ENCODE measurements at places on chromosomes 5 and 9.

DNA sequence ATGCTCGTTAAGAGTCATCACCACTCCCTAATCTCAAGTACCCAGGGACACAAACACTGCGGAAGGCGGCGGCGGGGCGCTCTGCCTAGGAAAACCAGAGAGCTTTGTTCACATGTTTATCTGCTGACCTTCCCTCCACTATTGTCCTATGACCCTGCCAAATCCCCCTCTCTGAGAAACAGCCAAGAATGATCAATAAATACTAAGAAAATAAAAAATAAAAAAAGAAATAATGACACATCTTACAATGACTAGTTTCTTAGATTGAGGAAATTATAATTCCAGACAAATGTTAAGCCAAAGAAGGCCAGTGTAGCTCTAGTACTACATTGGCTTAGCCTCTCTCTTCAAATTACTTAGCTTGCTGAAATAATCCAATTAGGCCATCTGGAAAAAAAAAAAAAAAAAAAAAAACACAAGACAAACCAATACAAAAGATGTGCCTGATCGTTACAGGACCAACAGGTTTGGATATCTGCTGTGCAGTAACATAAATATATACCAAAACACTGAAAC is 58.0 kb downstream of the ANXA2R start:
- no peak for DNase-seq

GRCh38 chr9:134193912-134194535 is 29.7 kb upstream of the RNU6ATAC start:
- no peak for DNase-seq

DNA sequence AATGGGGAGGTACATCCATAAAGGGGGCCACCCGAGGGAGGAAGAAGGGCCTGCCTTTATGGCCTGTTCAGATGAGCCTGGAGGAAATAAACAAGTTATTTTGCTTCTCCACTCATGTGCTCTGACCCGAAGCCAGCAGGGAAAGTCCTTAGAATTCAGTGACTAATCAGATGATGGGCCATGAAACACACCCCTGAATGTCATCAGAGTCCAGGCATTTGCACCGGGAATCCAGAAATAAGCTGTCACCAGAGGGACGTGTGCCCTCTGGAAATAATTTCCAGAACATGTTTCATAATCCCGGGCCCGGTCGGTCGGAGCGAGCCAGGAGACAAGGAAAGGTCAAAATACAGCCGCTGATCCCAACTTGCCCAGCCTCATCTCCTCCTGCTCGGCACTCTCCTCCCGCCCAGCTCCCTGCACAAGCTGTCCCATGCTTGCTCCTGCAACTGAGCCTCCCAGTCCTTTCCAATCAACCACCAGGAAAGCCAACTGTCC is 73.6 kb upstream of the ZNF622 start:
- peak; percentile 58 for DNase-seq

DNA sequence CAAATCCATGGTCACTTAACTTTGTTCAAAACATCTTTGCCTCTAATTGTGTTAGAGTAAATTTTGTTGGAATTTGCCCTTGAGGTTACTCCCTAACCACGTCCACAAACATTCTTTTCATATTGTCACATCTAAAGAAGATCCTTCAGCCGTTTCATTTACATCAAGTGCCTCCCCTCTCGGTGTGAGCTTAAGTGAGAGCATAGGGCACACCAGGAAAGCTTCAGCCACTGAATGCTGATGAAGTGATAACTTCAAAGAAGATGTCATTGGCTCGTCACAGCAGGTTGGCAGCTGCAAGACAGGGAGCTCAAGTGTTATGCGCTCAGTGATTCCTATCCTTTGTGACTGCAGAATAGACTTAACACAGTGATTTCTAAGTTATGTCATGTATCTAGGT is 49.6 kb upstream of the ADAMTS19 start:
- DNase-seq: no peak

GRCh38 chr5:75058986-75059535 is 6.7 kb upstream of the GCNT4 start:
- DNase-seq: no peak

- DNase-seq: no peak
These were observed 629 bp downstream of the ZBTB26 start for GRCh38 chr9:122930541-122931225.

DNA sequence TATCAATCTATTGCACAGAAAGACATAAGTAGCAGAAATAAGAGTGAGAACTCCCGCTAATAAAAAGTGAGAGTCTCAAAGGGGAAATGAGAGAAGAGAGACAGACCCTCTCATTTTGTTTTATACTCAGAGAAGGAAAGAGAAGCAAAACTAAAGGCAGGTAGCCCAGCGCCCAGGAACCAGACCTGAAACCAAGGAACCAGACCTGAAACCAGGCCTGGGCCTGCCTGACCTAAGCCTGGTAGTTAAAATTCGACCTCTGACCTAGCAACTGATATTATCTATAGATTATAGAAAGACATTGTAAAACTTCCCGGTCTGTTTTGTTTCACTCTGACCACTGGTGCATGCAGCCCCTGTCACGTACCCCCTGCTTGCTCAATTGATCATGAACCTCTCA is 134.5 kb upstream of the SEMA6A start:
- no peak for DNase-seq

DNA sequence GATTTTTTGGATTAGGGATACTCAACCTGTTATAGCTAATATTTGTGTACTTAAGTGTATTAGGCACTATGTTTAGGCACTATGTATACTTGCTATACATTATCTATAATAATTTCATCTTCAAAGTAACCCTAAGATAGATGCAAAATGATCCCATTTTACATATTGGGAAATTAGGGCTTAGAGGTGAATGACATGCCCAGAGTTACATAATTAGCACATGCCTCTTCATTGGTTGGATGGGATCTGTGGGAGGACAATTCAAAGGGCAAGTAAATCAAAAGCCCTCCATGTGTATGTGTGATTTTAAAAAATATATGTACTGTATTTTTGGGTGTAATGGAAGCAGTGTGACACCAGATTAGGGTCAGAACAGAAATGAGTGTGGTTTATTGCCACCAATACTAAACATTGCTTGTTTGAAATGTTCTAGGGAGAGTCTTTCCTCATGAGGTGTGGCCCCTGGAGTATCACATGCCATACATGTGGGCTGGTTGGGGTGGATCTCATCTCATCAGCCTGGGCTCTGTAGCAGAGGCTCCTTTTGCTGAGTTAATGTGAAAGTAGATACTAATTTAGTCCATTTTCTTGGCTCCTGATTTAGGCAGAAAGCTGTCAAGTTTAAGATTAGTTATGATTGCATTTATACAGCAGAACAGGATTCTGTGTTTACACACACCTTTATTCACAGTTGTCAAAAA is 5.5 kb downstream of the C9orf85 start:
- no peak for DNase-seq

DNA sequence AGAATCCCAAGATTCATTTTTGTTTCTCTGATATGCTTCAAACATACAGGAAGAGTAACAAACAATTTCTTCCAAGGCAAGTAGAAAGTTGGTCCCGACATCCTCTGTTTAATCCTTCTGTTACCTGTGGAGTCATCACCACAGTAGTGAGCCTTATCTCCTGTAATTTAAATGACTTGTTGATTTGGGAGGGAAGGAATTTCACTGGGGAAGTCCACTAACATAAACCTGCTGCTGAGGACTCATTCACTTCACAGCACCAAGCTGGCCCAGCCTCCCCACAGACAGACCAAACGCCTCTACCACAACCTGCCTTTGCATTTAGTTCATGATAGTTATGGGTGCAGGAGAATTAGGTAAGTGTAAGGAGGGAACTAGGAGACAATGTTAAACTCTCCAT is 63.2 kb downstream of the PRKACG start:
- no peak for DNase-seq

GRCh38 chr9:121359351-121360294 is 10.4 kb downstream of the STOM start:
- no peak for DNase-seq

DNA sequence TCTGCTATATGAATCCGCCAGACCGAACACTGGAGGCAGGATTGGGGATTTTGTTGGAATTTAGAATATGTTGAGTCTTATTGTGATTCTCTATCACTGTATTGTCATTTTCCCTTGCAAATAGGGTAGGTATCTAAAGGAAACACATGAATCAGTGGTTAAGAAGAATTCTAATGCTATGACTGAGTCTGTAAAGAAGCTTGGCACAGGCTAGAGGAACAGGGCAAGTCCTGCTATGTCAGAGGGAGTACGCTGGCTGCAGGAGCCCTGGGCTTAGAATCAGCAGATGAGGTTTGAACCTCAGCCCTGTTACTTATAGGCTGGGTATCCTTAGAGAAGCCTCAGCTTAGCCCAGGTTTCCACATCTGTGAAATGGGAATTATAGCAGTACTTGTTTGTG is 198.1 kb downstream of the NR3C1 start:
- no peak for DNase-seq

DNA sequence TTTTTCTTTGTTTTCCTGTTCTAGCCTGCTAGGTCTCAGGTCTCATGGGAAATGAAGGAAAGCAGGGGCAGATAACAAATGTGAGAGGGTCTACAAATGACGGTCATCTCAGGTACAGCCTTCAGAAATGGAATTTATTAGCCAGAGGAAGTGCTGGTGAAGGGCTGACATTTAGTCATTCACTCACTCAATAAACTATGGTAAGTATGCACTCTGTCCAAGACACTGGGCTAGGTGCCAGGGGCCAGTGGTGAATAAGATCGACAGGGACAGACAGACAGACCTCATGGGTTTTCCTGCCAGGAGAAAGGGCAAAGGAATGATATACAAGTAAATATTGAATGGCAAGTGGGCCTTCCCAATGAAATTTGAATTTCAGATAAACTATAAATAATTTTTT is 6.3 kb downstream of the PDE6A start:
- DNase-seq: no peak

GRCh38 chr5:163867324-163867723 is 361.9 kb downstream of the MAT2B start:
- no peak for DNase-seq

DNA sequence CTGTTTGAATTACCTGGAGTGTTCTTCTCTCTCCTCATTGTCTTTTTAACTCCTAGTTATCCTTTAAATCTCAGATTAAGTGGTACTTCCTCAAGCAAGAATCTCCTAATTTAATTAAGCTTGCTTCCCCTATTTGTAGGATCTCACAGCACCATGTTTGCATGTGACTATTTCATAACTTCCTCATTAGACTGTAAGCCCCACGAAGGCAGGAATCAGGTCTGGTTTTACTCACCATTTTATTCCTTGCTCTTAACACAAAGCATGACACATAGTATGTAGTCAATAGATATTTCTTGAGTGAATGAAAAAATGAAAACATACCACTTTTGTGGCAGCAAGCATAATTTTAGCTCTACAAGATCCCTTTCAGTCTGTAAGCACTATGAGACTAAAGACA is 1.3 kb upstream of the ERMP1 start:
- no peak for DNase-seq

DNA sequence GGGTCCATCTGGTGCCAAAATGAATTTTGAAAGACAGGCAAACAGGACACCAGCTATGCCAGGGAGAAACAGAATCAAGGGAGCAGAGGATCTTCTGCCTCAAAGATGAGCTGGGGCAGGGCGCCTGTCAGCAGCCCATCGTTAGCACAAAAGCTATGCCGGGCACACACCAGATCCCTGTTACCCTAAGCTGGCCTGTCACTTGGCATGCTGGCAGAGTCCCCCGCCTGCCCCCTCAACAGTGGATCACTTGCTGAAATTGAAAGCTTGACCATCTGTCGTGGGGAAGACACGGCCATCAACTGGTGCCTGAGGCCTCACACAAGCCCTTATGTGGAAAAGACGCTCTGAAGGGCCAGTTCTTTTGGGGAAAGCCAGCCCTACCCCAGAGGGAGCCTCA is 256.4 kb downstream of the EBF1 start:
- peak; percentile 92 for DNase-seq

DNA sequence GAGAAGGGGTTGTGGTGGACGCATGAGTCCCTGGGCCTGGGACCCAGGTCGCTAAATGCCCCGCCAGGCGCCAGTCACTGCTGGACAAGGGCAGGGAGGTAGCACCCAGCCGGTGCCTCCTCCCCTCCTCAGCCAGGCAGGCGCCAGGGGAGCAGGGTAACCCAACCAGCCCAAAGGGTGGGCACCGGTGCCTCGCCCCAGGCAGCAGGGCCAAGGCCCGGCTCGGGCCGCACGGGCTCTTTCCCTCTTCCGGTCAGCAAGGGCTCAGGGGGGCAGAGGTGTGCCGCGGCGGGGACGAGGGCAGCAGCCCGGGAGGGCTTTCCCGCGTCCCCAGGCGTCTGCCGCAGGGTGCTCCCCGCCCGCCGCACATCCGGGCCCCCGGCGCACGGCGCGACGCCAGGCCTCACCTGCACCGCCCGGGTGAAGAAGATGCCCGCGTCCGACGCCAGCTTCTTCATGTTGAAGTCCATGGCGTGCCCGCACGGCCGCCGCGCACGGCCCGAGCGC is 393 bp downstream of the SH3GLB2 start:
- DNase-seq: no peak

DNA sequence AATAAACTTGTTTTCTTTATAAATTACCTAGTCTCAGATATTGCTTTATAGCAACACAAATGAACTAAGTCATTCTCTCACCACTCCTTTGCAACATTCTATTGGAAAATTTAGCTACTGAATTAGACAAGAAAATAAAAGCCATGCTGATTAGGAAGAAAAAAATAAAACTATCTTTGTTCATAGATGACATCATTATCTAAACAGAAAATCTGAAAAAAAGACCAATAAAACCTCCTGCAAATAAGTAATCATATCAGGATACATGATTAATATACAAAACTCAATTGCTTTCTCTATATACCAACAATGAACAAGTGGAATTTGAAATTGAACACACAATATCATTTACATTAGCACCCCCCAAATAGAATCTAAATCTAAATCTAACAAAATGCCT is 455.3 kb upstream of the KIF2A start:
- DNase-seq: no peak

- no peak for DNase-seq
These were observed 388.7 kb downstream of the CETN3 start for GRCh38 chr5:90020575-90021538.

- no peak for DNase-seq
These were observed 132.2 kb downstream of the ZNF354C start for GRCh38 chr5:179192185-179192890.

DNA sequence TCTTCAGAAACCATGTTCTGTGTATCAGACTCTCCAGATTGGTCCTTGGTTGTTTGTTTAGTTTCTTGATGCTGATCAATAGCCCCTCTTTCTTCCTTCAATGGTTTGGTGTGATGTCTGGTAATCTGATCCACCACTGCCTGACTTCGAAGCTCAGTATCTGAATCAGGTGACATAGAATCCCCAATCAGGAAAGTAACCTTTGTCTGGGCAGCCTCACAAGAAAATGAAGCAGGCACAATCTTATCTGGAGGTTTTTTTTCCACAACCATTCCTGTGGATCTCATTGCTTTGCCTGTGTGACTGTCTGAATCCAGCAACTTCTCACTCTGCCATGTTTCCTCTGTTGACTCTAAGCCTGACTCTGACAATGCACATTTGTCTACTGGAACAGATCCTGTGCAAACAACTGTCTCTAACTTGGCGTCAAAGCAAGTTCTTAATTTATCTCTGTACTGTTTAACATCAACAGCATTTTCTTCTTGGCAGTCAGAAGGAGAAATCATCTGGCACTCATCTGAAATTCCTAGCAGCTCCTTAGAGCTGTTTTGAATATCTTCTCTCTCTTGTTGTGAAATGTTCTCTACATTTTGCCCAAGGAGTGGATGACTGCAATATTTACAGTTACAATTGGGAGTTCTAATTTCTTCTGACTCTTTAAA is 37.1 kb upstream of the RAPGEF6 start:
- DNase-seq: no peak

- no peak for DNase-seq
These were observed 36.3 kb downstream of the ERGIC1 start for GRCh38 chr5:172870291-172870714.

Measured in cerebellar nuclear complex (tissue), 1 donor.